ENCODE measurements at places on chromosomes 5 and 9. TPM values are rescaled to one million over a fixed set of nuclear protein-coding genes. Genes with fewer than 3 reads are reported as not detected.

The NXNL2 gene
- not detected for total RNA-seq

The PAX5 gene
- not detected for total RNA-seq

The INSL6 gene
- total RNA-seq: not detected

GRCh38 chr5:36373527-36374086 is 71.9 kb upstream of the RANBP3L start:
- peak; percentile 83 for DNase-seq

DNA sequence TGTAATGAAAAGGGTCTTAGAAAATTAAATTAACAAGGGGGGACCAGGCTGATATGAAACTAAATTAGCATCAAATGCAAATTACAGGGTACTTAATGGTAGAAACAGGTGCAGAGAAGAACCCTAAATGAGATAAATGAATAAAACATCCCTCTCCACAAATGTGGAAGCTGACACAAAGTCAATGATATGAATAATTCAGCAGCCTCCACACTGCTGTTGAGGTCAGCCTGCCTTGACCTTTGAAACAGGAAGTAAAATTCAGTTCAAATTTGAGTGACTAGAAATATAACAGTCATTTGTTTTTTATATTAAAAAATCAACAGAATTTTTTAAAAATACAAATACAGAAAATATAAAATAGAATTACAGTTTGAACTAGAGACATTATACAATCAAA is 40.0 kb downstream of the EBF1 start:
- no peak for DNase-seq

GRCh38 chr9:122276096-122276495 is 11.4 kb downstream of the MRRF start:
- DNase-seq: peak; percentile 53

Measured in MG63 (cell line).